ENCODE measurements at places on chromosomes 7 and 10.
A peak's percentile ranks its signal among the peaks of the same experiment; 100 is the strongest.

DNA sequence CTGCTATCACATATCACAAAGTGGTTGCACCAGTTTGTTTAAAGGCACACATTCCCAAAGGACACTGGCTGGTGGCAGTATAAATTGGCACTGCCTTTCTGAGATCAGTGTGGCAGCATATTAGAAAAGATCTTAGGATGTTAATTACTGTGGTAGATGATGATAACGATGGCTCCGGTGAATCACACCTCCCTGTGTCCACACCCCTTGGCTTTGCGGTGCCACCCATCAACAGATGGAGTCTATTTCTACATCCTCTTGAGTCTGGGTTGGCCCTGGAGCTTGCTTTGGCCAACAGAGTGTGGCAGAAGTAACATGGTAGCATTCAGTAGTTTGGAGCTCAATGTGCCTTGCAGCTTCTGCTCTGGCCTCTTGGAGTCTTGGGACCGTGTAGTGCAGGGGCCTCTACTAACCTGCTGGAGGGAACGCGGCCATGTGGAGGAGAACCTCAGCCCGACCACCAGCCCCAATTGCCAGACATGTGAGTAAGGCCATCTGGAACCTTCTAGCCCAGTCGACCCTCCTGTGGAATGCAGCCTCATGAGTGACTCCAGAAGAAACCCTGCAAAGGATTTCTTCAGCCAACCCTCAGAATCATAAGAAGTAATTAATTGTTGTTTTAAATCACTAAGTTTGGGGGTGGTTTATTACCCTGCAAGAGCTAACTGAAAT, 27.2 kb upstream of the PLEKHA1 start:
- no peak for DNase-seq

- no peak for DNase-seq
These were observed 456 bp upstream of the ACHE start for GRCh38 chr7:100895956-100896731.

- DNase-seq, result no peak
These were observed 3.8 kb upstream of the TRIM56 start for GRCh38 chr7:101081432-101081831.

GRCh38 chr7:99473315-99473596, 566 bp downstream of the ZNF789 start:
- DNase-seq, result peak; percentile 10

DNA sequence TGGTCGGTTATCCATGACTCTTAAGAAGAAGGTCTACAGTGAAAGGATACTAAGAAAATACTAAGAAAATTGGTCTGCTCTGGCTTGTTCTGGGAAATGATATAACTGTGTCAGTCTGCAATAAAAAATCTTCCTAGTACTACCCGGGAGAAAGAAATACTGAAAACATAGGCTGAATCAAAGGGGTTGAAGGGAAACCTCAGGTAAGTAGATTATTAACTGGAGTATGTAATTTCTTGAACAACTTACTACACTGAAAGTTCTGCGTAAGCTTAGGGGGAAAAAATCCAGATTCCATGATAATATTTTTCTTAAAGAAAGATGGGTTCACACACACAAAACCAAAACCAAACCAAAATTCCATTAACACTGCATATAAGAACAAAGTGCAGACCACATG, 143.3 kb downstream of the KMT2E start:
- no peak for DNase-seq

DNA sequence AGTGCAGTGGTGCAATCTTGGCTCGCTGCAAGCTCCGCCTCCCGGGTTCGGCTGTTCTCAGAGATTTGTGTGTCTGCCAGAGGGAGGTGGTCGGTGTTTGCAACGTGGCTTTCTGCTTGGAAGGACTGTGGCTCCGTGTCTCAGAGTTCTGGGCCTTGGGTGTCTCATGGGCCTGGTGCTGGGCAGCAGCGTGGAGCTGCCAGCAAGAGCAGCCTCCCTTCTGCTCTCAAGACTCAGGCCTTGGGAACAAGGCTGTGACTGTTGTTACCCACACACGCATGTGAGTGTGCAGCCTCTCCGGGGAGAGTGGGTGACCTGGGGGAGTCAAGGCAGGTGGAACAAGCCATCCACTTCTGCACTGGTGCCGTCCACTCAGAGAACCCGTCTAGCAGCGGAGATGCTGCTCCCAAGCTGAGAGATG, 52.0 kb downstream of the VIPR2 start:
- no peak for DNase-seq

- no peak for DNase-seq
These were observed 23.8 kb downstream of the CYTH3 start for GRCh38 chr7:6248581-6248980.

DNA sequence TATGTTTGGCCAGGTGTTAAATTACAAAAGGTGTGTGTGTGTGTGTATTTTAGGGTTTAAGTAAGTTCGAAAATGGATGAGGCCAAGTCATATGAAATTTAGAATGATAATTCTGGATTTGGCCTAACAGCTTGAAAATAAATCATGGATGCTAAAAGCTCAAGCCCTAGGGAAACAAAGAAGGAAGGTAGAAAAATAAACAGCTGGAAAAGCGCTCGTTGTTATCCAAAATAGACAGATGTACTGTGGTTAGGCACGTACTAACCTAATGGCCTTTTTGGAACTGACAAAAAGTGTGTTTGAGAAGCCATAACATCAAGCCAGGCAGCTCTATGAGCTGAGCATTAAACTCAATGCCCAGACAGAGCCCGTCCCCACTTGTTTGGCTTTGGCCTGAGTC, 17.5 kb upstream of the PALS2 start:
- no peak for DNase-seq

- no peak for DNase-seq
These were observed 17.9 kb downstream of the ADCYAP1R1 start for GRCh38 chr7:31069860-31070555.

GRCh38 chr7:5699467-5700384, 81.7 kb downstream of the RNF216 start:
- DNase-seq, result no peak

GRCh38 chr10:122172361-122173008, 98.6 kb upstream of the BTBD16 start:
- DNase-seq, result no peak

DNA sequence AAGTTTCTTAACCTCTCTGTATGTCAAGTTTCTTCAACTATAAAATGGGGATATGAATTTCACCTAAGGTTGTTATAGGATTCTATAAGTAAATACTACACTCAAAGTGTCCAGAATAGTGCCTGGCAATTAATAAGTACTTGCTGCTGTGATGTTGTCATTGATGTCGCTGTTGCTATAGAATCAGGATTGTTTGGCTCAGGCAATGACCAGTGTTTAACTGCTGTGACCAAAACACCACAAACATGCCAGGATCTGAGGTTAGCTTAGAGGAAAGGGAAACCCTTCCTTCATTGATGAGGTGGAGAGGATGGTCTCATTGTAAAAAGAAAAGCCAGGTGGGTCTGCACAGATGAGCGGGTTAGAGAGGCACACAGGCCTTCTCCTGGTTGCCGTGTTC, 223.1 kb upstream of the INHBA start:
- DNase-seq, result no peak

GRCh38 chr10:86943316-86944030, 13.9 kb downstream of the MMRN2 start:
- no peak for DNase-seq

DNA sequence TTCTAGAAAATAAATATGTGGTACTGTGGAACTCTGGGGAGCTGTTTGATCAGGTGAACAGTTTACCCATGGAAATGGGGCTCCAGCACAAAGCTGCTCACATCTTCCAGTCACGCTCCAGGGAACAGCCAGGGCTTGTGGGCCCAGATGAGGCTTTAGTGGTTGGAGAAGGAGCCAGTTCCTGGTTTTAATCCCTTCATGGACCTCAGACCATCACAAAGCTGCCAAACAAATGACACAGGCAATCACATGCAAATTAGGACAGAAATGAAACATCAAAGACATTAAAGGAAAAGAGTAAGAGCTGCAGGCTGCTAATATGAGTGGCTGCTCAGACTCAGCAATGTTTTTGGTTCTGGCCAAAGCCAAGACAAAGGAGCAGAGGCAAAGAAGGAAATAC, 2.2 kb upstream of the ATP6V0E2 start:
- no peak for DNase-seq

- DNase-seq, result no peak
These were observed 12.2 kb downstream of the PRKCQ start for GRCh38 chr10:6567884-6568283.

- no peak for DNase-seq
These were observed 29.2 kb upstream of the CACUL1 start for GRCh38 chr10:118783776-118784545.

- DNase-seq, result no peak
These were observed 570.2 kb downstream of the PHTF2 start for GRCh38 chr7:78368771-78369170.

- no peak for DNase-seq
These were observed 7.7 kb downstream of the CASP2 start for GRCh38 chr7:143295870-143296269.

GRCh38 chr7:73518470-73518869, 3.6 kb downstream of the BAZ1B start:
- DNase-seq, result no peak

- DNase-seq, result no peak
These were observed 51.5 kb downstream of the CRPPA start for GRCh38 chr7:16369855-16370254.

GRCh38 chr7:115106316-115106715, 184.4 kb downstream of the MDFIC start:
- DNase-seq, result no peak

- no peak for DNase-seq
These were observed 150.6 kb upstream of the STEAP4 start for GRCh38 chr7:88457320-88457719.

GRCh38 chr7:5541087-5541992, 117.7 kb upstream of the TNRC18 start:
- DNase-seq, result no peak

DNA sequence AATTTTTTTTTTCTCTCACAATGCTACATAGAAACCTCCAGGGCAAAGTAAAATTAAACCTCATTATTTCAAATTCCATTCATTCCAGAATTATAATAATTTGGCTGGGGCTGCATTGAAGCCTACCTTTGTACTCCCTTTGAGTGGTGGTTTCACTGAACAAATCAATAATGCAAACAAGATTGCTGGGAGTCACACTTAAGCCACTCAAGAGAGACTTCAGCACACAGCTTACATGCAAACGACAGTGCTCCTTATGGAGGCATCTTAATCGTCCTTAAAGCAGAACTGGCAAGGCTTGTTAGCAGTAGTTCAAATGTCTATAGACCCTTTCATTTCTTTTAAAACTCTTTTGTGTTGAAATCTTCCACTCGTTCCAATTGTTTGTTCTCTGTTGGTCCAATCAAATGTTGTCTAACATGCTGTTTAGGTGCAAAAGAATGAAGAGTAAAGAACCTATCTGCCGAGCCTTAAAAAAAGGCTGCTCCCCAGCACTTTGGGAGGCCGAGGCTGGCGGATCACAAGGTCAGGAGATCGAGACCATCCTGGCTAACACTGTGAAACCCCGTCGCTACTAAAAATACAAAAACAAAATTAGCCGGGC, 294.9 kb downstream of the FGFR2 start:
- no peak for DNase-seq

- no peak for DNase-seq
These were observed 82.2 kb downstream of the ELMO1 start for GRCh38 chr7:37366445-37366844.

- no peak for DNase-seq
These were observed 8.9 kb upstream of the DYNC2I1 start for GRCh38 chr7:158847451-158847866.

GRCh38 chr10:11870900-11871400, 47.8 kb downstream of the PROSER2 start:
- DNase-seq, result no peak

DNA sequence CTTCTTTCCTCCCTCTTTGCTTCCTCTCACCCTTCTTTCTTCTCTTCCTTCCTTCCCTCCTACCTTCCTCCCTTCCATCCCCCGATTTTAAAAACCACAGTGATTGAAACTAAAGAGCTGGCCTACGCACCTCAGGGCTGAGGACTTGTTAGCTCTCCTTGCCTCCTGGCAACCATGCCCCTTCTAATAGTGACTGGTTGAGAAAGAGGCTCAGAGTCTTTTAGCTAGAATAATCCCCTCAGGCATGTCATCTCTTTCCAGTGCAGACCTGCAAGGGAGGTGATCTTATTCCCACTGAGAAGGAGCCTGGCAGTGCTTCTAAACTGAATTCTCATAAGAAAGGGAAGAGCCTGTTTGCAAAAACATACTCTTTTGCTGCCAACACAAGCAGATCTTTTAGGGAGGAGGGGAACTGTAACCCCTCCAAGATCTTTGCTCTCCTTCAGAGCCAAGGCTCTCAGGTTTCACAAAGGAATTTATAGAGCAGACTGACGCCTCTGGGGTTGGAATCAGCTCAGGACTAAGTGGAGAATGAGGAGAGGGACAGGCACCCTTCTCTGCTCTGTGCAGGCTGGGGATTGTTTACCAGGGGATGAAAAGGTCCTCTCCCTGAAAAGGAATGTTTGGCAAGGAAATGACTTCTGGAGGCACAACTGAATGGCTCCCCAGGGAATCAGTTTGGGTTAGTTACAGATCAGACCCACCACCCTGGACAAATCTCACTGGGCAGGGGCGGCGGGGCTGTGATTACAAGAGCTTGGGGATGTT, 9.4 kb upstream of the ANKRD1 start:
- no peak for DNase-seq

DNA sequence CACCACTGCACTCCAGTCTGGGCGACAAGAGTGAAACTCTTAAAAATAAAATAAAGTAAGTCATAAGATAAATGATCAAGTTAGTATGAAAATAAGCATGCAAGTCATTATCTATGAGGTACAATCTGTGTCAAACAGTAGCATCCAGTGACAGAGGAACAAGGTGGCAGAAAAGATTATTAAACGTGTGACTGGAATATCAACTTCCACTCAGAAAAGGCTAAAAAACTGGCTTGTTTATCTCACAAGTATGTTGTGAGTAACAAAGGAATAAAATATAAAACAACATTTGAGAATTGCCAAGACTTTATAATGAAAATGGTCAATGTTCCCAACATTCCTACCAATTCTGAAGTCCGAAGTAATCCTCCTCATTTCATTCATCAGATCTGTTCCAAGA, 30.3 kb downstream of the ITGB1 start:
- DNase-seq, result no peak

- DNase-seq, result no peak
These were observed 1238.9 kb downstream of the XPNPEP1 start for GRCh38 chr10:108684431-108684830.

DNA sequence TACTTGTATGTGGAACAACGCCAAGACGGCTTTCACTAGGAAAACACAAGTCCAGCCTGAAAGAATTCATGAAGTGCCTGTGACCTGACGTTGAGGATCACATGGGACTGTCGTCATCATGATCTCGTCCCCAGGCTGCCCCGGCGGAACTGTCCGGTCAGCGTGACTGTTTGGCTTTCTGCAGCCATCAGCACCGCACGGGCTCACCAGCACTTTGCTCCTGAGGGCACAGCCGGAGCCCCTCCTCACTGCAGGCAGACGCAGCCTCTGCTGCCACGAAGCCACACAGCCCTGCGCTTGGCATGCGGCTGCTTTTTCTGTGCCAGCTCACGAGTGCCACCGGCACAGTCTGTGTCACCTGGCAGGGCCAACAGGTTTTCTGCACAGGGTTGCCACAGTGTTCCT, 9.4 kb upstream of the GET4 start:
- no peak for DNase-seq

- no peak for DNase-seq
These were observed 22.1 kb downstream of the HSPA12A start for GRCh38 chr10:116720241-116720643.

- no peak for DNase-seq
These were observed 990.3 kb upstream of the ZNF722 start for GRCh38 chr7:63008366-63008765.

Measured in NCI-H748 treated with DMSO at 0.1 percent for 48 hours (cell line).